ENCODE measurements at places on chromosomes 7 and 10.
A peak's percentile ranks its signal among the peaks of the same experiment; 100 is the strongest.

DNA sequence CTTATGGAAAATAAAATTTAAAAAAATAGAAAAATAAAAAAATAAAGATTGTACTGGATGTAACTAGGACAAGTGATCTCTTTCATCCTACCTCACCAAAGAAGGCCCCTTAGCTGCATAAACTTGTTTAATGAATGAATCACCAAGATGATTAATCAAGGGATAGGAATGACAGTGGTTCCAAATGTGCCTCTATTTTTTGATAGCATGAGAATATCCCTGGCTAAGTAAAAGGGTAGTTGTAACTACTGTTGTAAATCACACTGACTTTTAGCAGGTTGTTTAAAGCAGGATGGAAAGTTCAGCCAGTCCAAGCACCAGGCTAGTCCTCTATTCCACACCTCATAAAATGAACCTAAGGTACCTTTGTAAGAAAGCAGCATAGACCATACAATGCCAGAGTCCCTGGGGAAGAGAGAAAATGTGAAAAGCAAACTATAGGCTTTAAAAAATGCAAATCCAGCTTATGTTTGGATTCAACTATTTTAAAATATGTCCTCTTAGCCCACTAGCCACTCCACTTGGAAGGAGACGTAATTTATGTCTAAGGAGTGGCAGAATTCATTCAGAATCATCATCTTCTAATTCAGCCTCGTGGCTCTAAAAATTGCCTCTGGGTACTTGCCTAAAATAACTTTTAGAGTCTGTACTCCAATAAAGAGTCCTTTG lies 126.8 kb downstream of the SKIDA1 start:
- no peak for DNase-seq

DNA sequence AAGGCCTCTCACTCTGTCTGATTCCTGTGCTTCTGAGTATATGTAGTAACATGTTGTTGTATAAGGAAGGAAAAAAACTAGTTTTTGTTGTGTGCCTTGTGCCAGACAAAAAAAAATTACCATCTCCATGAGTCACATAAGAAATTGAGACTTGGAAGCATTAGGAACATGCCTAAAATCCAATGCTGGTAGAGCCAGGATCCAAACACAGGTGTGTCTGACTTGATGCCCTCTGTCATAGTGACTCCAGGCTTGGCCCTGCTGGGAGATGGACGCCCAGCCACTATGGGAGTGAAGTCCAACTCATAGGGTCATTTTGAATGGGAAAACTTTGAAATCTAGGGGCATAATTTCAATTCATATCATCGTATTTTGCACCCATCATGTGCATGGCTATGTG lies 38.0 kb downstream of the PYROXD2 start:
- no peak for DNase-seq

- DNase-seq, result peak; percentile 46
Measured at GRCh38 chr7:22726907-22727713, at the start of gene IL6. TSS of gene IL6 (plus strand) at chr7:22727200. CDS start at chr7:22727263, 63 bp downstream.

DNA sequence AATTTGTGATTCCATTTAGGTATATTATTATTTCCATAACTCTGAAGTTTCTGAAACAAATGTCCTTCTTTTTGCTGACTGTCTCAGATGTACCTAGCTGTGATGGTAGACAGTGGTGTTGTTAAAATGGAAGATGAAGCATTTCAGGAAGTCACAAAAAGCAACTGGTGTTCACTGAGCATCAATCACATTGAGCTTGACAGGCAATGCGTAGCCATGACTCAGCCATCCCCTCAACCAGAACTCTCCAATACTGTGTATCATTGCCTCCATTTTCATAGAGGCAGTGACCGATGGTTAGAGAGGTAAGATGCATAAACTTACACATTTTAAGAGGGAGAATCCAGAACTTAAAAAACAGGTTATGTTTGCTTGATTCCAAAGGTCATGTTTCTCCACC lies 434.0 kb downstream of the INHBA start:
- no peak for DNase-seq

- no peak for DNase-seq
Measured at GRCh38 chr10:127863231-127863825, 29.4 kb downstream of the CLRN3 start.

GRCh38 chr10:61747307-61747706 lies 84.6 kb downstream of the CABCOCO1 start:
- DNase-seq, result no peak
